Esophagus muscularis mucosa (tissue), 4 donors: ENCODE measurements at places on chromosomes 12 and 14. TPM values are rescaled to one million over a fixed set of nuclear protein-coding genes. Genes with fewer than 3 reads are reported as not detected.

KCNH5 gene
- 0.17 TPM for total RNA-seq

GRCh38 chr12:105659355-105660075 lies 329.0 kb downstream of the C12orf75 start:
- H3K4me1 ChIP-seq: peaks cover 14% of the 10 kb centered on the region
- H3K4me3 ChIP-seq: no peak overlapping the region
- peak overlapping the region; percentile 26 for H3K27ac ChIP-seq
- no peaks in the 10 kb centered on the region for H3K27me3 ChIP-seq
- DNase-seq: no peak

GRCh38 chr14:90300611-90301047 lies 31.1 kb downstream of the NRDE2 start:
- no peak overlapping the region for H3K4me3 ChIP-seq
- peak overlapping the region; percentile 73 for H3K27ac ChIP-seq
- peaks cover 40% of the 10 kb centered on the region for H3K36me3 ChIP-seq
- no peak for DNase-seq

DNA sequence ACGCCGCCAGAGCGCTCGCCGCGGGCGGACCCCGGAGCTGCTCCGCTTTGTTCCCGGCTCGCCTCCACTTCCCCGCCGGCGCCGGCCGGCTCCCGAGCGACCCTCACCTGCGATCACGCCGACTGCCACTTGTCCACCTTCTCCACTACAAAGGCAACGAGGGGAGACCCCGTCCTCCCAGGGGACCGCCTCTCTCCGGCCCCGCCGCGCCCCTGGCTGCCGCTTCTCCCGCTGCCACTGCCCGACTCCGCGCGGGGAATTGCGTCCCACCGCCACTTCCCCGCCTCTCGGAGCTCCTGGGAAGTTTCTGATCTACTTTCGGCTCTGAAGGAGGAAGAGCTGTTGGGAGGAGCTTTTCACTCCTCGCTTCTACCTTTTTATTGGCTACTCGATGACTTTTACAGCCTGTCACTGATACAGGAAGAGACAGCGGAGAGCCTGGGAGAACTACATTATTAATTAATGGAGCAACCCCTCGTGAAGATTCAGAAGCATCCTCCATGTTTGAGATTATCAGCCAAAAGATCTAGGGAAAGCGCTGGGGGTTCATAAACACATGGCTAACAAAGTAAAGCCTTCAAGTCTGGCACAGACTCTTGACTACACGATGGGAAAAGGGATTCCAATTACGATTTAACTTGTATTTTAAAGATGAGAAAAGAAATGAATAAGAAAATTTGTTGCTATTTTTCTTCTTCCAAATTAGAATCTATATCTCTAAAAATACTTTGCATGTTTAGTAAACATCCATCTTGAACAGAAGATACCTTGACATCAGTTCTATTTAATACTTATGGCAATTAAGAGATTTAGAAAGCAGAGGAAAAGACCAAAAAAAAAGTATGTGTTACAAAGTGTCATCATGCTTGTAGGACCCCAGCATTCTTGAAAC lies at the start of gene BAZ1A:
TSS of gene BAZ1A (minus strand) at position 330 of the 892 bp plus-strand sequence. CDS start 756 bp downstream, outside the sequence.
- DNase-seq: peak; percentile 92
- H3K4me1 ChIP-seq: peaks cover 18% of the 10 kb centered on the region
- no peaks in the 10 kb centered on the region for H3K27me3 ChIP-seq

DNA sequence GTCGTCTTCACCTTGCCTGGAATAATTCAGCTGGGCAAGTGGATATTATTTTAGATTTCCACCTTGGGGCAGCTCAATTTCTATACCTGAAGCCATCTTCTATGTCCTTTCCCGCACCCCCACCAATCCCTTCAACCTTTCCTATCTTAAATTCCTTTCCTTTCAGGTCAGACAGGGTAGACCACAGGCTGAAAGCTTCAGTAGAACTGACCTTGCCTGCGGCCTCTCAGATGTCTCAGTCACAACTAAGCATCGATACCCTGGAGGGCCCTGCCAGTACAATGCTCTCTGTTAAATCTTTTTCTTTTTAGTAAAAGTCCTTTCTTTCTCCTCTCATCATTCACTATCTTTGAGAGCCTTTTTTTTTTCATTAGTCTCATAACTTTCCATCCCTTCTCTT lies 38.9 kb downstream of the SLC2A14 start:
- no peaks in the 10 kb centered on the region for H3K27me3 ChIP-seq
- no peaks in the 10 kb centered on the region for H3K36me3 ChIP-seq
- no peak overlapping the region for H3K27ac ChIP-seq
- no peak for DNase-seq
- H3K4me3 ChIP-seq: no peak overlapping the region
- H3K4me1 ChIP-seq: no peaks in the 10 kb centered on the region

DNA sequence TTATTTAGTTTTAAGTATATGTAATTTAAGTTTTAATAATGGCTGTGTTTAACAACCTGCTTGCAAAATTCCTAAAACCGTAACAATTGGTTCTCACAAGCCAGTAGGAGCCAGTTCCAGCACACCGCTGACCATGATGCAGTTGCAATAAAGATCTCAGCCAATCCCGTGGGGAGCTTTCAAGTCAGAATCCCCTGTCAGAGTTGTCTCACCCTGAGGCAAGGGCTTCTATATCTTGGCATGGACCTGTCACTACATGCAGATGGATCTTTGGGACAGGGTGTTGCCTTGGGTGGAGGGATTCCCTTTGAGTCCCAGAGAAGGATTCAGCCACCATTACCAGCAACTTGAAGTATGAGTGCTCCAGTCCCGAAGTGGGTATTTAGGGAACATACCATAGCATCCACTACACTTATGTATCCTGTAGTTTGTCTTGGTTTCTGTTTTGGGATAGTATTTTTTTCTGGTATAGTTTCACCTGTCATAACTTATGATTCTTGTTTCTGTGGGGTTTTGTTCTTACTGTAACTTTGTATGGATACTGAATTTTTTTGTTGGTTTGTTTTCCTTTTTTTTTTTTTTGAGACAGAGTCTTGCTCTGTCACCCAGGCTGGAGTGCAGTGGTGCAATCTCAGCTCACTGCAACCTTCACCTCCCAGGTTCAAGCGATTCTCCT lies 30.1 kb upstream of the LIMA1 start:
- no peaks in the 10 kb centered on the region for H3K36me3 ChIP-seq
- no peak overlapping the region for H3K4me3 ChIP-seq
- no peaks in the 10 kb centered on the region for H3K4me1 ChIP-seq

DNA sequence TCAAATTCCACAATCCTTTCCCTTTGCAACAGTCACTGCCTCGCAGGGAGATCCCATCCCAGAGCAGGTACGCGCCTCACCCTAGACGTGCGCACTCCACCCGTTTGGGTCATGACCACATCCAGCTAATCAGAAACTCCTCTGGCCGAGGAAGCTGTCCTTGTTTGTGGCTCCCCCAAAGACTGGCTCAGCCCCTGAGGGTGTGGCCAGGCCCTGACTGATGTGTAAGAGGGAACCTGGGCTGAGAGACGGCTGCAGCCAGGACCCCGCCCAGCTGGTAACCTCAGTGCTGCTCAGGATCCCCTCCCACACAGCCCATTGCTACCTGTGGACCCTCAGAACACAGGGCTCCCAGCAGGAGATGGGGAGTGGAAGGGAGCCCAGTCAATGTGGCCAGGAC lies 183.2 kb upstream of the SFSWAP start:
- H3K27me3 ChIP-seq: no peaks in the 10 kb centered on the region
- no peak overlapping the region for H3K4me3 ChIP-seq
- H3K4me1 ChIP-seq: no peaks in the 10 kb centered on the region
- H3K27ac ChIP-seq: no peak overlapping the region

GRCh38 chr12:6204533-6205143 lies 4.4 kb downstream of the CD9 start:
- no peaks in the 10 kb centered on the region for H3K36me3 ChIP-seq
- no peak for DNase-seq
- peak overlapping the region; percentile 25 for H3K4me3 ChIP-seq
- H3K27ac ChIP-seq: peak overlapping the region; percentile 96
- no peaks in the 10 kb centered on the region for H3K27me3 ChIP-seq

GRCh38 chr14:74348735-74349463 lies 628 bp downstream of the VRTN start:
- no peak overlapping the region for H3K4me3 ChIP-seq
- no peaks in the 10 kb centered on the region for H3K4me1 ChIP-seq
- DNase-seq: no peak
- H3K27ac ChIP-seq: no peak overlapping the region
- peaks cover 66% of the 10 kb centered on the region for H3K27me3 ChIP-seq
- no peaks in the 10 kb centered on the region for H3K36me3 ChIP-seq

GRCh38 chr14:23524954-23525353 lies 26.6 kb downstream of the ZFHX2 start:
- DNase-seq: no peak
- no peaks in the 10 kb centered on the region for H3K27me3 ChIP-seq
- no peak overlapping the region for H3K27ac ChIP-seq
- no peak overlapping the region for H3K4me3 ChIP-seq
- no peaks in the 10 kb centered on the region for H3K4me1 ChIP-seq
- no peaks in the 10 kb centered on the region for H3K36me3 ChIP-seq

GRCh38 chr14:65169351-65169750 lies 67.0 kb upstream of the MAX start:
- peaks cover 10% of the 10 kb centered on the region for H3K4me1 ChIP-seq
- no peak overlapping the region for H3K4me3 ChIP-seq
- H3K27ac ChIP-seq: no peak overlapping the region
- DNase-seq: no peak
- no peaks in the 10 kb centered on the region for H3K36me3 ChIP-seq
- no peaks in the 10 kb centered on the region for H3K27me3 ChIP-seq

- H3K4me3 ChIP-seq: no peak overlapping the region
- H3K27ac ChIP-seq: no peak overlapping the region
- DNase-seq: no peak
- no peaks in the 10 kb centered on the region for H3K36me3 ChIP-seq
- no peaks in the 10 kb centered on the region for H3K4me1 ChIP-seq
Measured at GRCh38 chr14:88166616-88167015, 156.5 kb downstream of the KCNK10 start.

ACSS3 gene
- total RNA-seq: 5.8 TPM

ERG28 gene
- total RNA-seq: 6.6 TPM

GRCh38 chr14:67815573-67816225 lies 691 bp downstream of the ZFYVE26 start:
- H3K4me1 ChIP-seq: peaks cover 38% of the 10 kb centered on the region
- peak overlapping the region; percentile 85 for H3K4me3 ChIP-seq
- peaks cover 25% of the 10 kb centered on the region for H3K36me3 ChIP-seq
- no peaks in the 10 kb centered on the region for H3K27me3 ChIP-seq

GRCh38 chr12:89085421-89085820 lies 266.9 kb downstream of the DUSP6 start:
- no peaks in the 10 kb centered on the region for H3K4me1 ChIP-seq
- H3K27ac ChIP-seq: no peak overlapping the region
- no peak overlapping the region for H3K4me3 ChIP-seq
- DNase-seq: peak; percentile 91
- no peaks in the 10 kb centered on the region for H3K27me3 ChIP-seq

DNA sequence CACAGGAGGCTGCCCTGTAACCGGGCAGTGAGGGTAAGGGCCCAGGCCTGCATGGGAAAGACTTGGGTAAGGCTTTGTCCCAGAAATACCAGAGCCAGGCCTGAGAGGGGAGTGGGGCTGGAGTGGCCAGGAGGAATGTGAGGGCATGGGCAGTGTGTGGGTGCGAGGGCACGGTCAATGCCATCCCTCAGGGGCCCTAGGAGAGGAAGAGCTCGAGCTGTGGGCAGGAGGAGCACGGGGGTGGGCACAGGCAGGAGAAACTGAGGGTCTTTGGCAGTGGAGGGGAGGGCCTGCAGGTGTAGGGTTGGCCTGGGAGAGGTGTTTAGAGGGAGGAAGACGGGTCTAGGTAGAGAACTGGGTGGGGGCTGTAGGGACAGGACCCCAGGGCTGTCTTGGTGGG lies 381.6 kb downstream of the TMEM121 start:
- no peaks in the 10 kb centered on the region for H3K4me1 ChIP-seq
- H3K4me3 ChIP-seq: no peak overlapping the region
- no peak for DNase-seq
- no peak overlapping the region for H3K27ac ChIP-seq

- no peak for DNase-seq
- peaks cover 40% of the 10 kb centered on the region for H3K4me1 ChIP-seq
- H3K27me3 ChIP-seq: no peaks in the 10 kb centered on the region
- peak overlapping the region; percentile 68 for H3K4me3 ChIP-seq
- peak overlapping the region; percentile 92 for H3K27ac ChIP-seq
- no peaks in the 10 kb centered on the region for H3K36me3 ChIP-seq
Measured at GRCh38 chr14:21454843-21455544, 929 bp downstream of the CHD8 start.

- no peak overlapping the region for H3K27ac ChIP-seq
- peaks cover 11% of the 10 kb centered on the region for H3K4me1 ChIP-seq
- no peak overlapping the region for H3K4me3 ChIP-seq
- no peak for DNase-seq
- no peaks in the 10 kb centered on the region for H3K27me3 ChIP-seq
Measured at GRCh38 chr12:66304296-66304900, 2.1 kb downstream of the HELB start.

DNA sequence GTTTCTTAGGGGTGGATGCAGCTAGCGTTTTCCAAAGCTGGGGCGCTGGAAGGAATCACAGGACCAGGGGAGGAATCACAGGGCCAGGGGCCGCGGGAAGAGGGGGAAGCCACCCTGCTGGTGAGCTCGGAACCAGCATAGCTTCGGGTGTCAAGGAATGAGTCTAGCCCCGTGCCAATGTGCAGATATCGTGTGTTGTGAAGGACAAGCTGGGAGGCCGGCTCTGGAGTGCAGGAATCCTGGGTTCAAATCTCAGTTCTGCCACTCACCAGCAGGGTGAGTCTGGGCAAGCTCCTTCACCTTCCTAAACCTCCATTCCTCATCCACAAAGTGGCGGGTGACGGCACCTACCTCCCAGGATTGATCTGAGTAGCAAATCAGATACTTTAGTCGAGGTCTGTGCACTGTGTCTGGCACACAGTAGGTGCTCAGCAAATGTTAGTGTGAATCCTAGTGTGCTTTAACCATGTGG lies 53.6 kb upstream of the RIN3 start:
- no peaks in the 10 kb centered on the region for H3K36me3 ChIP-seq
- H3K4me3 ChIP-seq: no peak overlapping the region
- no peak for DNase-seq
- peaks cover 12% of the 10 kb centered on the region for H3K4me1 ChIP-seq
- H3K27me3 ChIP-seq: no peaks in the 10 kb centered on the region
- peak overlapping the region; percentile 56 for H3K27ac ChIP-seq

ST8SIA1 gene
- total RNA-seq: 13.6 TPM

- H3K27me3 ChIP-seq: no peaks in the 10 kb centered on the region
- no peak overlapping the region for H3K4me3 ChIP-seq
- DNase-seq: no peak
- peak overlapping the region; percentile 64 for H3K27ac ChIP-seq
- peaks cover 65% of the 10 kb centered on the region for H3K4me1 ChIP-seq
Measured at GRCh38 chr12:122862872-122863701, 27.8 kb downstream of the HIP1R start.

DLK1 gene
- total RNA-seq: not detected

FOXN4 gene
- not detected for total RNA-seq

- no peak for DNase-seq
- H3K27me3 ChIP-seq: no peaks in the 10 kb centered on the region
- no peak overlapping the region for H3K4me3 ChIP-seq
Measured at GRCh38 chr14:88311780-88312179, 11.3 kb downstream of the KCNK10 start.

DNA sequence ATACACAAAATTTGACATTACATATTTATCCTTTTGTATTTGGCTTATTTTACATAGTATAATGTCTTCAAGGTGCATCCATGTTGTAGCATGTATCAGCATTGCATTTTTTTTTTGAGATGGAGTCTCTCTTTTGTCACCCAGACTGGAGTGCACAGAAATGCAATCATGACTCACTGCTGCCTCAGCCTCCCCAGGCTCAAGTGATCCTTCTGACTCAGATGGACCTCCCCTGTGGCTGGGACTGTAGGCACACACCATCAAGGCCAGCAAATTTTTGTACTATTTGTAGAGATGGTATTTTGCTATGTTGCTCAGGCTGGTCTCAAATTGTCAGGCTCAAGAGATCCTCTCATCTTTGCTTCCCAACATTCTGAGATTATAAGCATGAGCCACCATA lies 214.4 kb upstream of the ALG10B start:
- H3K36me3 ChIP-seq: no peaks in the 10 kb centered on the region
- no peaks in the 10 kb centered on the region for H3K27me3 ChIP-seq
- no peak for DNase-seq
